Naive thymus-derived CD8-positive, alpha-beta T cell (primary cell): ENCODE measurements at places on chromosomes 7 and 10. TPM values are rescaled to one million over a fixed set of nuclear protein-coding genes. Genes with fewer than 3 reads are reported as not detected.

Gene PLXDC2
- not detected for polyA plus RNA-seq

Gene HACD1
- 0.53 TPM for polyA plus RNA-seq

Gene ZNF727
- polyA plus RNA-seq: 0.36 TPM

Gene SAP25
- polyA plus RNA-seq: not detected

Gene CCDC7
- polyA plus RNA-seq: 26.0 TPM

Gene OSBPL3
- polyA plus RNA-seq: 5.3 TPM

Gene THAP5
- polyA plus RNA-seq: 15.0 TPM

Gene ZCWPW1
- 3.1 TPM for polyA plus RNA-seq

Gene APBB1IP
- 65.1 TPM for polyA plus RNA-seq

Gene RNF148
- not detected for polyA plus RNA-seq

Gene SEC61A2
- 4.2 TPM for polyA plus RNA-seq

Gene CNPY1
- polyA plus RNA-seq: not detected

Gene ASAH2
- 1.8 TPM for polyA plus RNA-seq

Gene PIK3CG
- polyA plus RNA-seq: 18.3 TPM

Gene GNAT3
- not detected for polyA plus RNA-seq

Gene NKX1-2
- not detected for polyA plus RNA-seq

Gene NUTM2E
- not detected for polyA plus RNA-seq

Gene FAM25C
- polyA plus RNA-seq: not detected

Gene HSPA12A
- not detected for polyA plus RNA-seq

Gene PRKG1
- not detected for polyA plus RNA-seq

Gene HOXA3
- polyA plus RNA-seq: not detected

Gene SAMD9L
- 32.4 TPM for polyA plus RNA-seq

Gene SPDYE16
- not detected for polyA plus RNA-seq

Gene ZNF716
- polyA plus RNA-seq: not detected

Gene RAB19
- polyA plus RNA-seq: 6.6 TPM

Gene LRRD1
- polyA plus RNA-seq: not detected

Gene PAX4
- polyA plus RNA-seq: not detected

Gene NME8
- polyA plus RNA-seq: not detected

Gene CHPF2
- polyA plus RNA-seq: 17.6 TPM

Gene MYL7
- polyA plus RNA-seq: not detected

Gene KCND2
- polyA plus RNA-seq: not detected

Gene RHOBTB1
- not detected for polyA plus RNA-seq

Gene OR6B1
- polyA plus RNA-seq: not detected

Gene CYP2C19
- polyA plus RNA-seq: not detected

Gene FAM171A1
- 12.9 TPM for polyA plus RNA-seq

Gene UPK3B
- not detected for polyA plus RNA-seq

Gene MALSU1
- 71.6 TPM for polyA plus RNA-seq

Gene IDI2
- polyA plus RNA-seq: not detected

Gene OR6V1
- polyA plus RNA-seq: not detected

Gene TACC2
- not detected for polyA plus RNA-seq

Gene PSTK
- 11.7 TPM for polyA plus RNA-seq

Gene CUZD1
- polyA plus RNA-seq: 0.64 TPM

Gene SDK1
- polyA plus RNA-seq: 0.20 TPM

Gene HTRA1
- polyA plus RNA-seq: not detected

Gene ATOH7
- polyA plus RNA-seq: not detected

Gene C7orf57
- polyA plus RNA-seq: 0.13 TPM

Gene CHRM2
- not detected for polyA plus RNA-seq

Gene LRRC18
- not detected for polyA plus RNA-seq

Gene OPALIN
- not detected for polyA plus RNA-seq
